Left renal cortex interstitium (tissue), 4 donors: ENCODE measurements at places on chromosomes 12 and 14.
A peak's percentile ranks its signal among the peaks of the same experiment; 100 is the strongest.

DNA sequence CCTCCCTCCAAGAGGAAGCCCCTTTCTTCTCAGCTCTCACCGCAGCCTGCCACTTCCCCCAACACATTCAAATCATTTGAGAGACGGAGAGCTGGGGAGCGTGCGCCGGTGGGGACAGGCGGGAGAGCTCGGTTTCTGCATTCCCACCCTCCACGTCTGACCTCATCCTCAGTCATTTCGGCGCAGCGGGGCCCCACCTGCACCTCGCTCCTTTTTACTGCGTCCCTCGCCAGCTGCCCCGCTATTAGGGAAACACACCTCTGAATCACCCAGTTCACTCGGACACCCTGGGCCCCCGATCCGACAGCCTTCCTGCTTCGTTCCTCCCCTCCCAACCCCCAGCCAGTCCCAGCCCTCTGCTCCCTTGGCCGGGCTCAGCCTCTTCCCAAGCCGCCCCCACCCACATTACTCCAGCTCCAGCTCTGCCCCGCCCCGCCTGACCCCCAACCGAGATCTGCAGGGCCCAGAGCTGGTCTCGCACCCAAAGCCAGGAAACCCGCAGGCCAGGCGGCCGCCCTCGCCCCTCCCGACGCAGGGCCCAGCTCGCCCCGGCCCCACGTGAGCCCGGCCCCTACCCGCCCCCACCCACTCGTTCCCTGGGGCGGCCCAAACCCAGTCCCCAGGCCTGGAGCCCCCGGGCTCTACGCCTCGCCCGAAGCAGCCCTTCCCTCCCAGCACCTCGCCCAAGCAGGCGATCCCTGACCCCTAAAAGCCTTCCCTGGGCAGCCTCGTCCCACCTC, 783 bp downstream of the CORO1C start:
- DNase-seq, result peak; percentile 29

DNA sequence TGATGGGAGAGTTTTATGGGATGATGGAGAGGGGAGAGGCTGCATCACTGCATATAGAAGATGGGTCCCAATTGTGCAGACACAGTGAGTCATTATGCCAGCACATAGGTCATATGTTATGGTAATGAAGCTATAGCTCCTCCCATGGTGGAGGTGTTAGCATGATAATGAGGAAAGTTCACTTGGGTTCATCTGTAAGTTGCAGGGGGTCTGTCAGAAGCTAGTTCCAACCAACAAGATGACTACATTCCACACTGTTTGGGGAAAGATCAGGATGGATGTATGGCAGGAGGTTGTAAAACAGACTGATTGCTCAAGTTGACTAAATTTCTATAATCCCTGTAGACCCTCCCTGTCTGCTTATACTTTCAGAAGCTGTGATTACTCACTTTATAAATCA, 561.3 kb downstream of the C12orf50 start:
- DNase-seq, result no peak

DNA sequence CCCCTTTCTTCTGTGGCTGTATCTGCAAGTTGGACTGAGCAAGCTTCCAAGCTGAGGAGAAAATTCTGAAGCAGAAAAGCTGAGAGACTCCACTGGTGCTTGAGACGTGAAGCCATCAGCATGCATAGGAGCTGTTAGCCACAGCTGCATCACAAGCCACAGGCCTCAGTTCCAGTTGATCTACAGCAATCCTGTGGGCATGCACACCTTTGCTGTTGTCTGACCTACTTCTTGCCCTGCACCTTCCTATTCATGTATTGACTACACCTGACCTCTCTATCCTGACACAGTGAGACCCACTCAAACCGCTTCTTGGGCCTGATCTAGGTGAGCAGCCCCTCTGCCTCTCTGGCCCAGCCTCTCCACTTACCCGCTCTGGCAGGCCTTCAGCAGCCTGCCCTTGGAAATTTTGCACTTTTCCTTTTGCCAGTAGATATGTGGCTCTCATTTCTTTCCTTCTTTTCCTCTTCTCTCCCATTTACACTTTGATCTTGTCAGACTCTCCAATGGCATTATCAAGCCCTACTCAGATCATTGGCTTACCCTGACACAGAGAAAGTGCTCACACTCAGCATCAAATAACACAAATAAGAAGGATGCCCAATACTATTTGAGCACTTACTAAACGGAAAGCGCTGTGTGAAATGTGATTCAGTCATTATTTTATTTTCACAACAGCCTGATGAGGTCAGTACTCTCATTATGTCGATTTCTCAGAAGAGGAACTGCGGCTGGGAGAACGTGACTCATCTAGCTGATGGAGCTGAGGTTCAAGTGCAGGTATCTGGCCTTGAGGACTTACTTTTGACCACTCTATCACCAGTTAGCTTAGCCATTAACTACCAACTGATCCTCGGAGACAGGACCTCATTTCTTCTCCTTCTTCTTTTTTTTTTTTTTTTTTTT, 21.9 kb upstream of the PTGR2 start:
- DNase-seq, result no peak

DNA sequence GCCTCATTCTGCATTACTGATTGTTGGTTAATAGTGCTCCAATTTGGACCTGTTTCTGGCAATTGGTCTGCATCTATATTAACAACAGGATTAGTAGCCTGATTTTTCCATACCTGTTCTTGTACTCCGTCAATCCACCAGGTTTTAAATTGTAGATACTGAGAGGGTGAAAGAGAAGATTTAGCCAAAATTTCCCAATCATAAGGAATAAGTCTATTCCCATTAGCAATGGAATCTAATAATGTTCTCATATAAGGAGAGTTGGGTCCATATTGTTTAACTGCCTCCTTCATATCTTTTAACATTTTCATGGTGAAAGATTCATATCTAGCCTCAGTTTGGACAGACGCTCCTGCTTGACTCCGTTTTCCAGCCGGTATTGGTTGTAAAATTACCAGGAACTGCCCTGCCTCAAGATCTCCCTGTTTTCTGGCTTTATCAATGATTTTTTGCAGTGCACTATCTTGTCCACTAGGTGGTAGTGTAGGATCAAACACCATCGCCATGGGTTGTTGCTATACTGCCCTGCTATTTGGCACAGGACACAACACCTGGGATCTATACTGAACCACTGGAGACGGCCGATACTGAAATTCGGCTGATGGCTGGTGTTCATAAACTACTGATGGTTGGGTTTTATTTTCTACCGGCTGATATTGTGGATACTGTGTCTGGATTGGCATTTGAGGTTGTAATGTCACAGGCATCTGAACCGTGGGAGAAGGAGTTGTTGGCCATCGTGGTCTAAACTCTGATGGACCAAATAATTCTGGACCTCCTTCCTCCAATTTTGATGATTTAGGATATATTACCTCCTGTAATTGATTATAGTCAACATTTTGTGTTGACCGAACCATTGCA, 25.2 kb downstream of the DHRS4L2 start:
- DNase-seq, result peak; percentile 24

DNA sequence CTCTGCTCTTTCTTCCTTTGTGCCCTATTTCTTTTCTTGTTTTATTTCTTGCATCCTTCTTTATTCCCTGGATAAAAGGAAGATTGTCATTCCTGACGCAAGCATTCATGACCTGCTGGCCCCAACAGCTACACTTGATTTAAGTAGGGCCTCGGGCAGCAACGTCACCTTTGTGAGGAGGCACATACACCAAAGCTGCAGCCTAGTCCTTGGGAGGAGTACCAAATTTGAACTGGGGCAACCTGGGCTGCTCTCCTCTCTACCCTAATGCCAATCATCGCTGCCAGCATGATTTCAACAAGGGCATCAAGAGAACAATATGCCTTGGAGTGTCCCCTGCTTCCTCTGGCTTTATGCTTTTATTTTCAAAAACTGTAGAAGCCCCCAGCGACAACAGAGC, 76.4 kb downstream of the C12orf50 start:
- DNase-seq, result no peak

DNA sequence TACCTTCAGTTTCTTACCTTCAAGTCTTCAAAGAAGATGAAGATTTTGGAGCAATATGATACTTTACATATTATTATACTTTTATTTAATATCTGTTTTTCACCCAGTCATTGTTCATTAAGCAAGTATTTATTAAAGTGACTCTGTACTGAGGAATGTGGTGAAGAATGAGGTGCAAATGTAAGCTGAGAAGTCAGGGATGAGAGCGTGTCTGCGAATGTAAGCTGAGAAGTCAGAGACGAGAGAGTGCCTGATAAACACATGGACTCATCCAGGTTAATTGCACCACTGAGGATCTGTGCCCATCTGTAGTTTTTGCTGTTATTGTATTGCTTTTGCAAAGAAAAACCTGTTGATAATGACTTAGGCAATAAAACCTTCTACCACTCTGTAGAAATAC, 211.9 kb upstream of the FAR2 start:
- DNase-seq, result no peak
